ENCODE measurements at places on chromosomes 6 and 20.

DNA sequence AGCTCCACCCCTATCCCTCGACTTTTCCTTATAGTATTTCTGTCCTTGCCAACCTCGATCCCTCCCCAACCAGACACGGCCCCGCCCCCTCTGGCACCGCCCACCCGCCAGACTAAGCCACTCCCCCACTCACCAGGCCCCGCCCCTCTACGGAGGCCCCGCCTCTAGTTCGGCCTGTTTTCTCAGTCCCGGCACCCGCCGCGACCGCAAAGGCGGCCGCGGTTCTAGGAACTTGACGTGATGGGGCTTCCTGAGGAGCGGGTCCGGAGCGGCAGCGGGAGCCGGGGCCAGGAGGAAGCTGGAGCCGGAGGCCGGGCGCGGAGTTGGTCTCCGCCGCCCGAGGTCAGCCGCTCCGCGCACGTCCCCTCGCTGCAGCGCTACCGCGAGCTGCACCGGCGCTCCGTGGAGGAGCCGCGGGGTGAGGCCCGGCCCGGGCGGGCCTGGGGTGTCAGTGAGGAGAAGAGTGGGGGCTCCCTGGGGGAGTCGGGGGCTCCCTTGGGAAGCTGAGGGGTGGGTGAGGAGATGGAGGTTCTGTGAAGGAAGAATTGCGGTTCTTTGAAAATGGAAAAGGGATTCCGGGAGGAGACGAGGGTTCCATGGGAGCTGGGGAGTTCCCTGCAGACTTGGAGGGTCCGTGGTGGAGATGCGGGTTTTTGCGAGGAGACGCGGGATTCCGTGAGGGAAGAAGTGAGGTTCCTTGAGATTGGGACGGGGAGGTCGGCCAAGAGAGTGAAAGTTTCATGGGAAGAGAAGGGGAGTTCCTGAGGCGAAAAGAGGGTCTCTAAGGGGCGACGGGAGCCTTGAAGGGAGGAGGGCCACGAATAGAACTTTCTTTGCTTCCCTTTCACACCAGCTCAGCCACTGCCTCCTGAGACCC is at the start of gene ACSS2:
TSS of gene ACSS2 (plus strand) at position 207 of the 877 bp plus-strand sequence. CDS start at position 241, 34 bp downstream.
- DNase-seq = peak; percentile 47

GRCh38 chr6:156928126-156928525 is 150.9 kb downstream of the ARID1B start:
- no peak for DNase-seq

DNA sequence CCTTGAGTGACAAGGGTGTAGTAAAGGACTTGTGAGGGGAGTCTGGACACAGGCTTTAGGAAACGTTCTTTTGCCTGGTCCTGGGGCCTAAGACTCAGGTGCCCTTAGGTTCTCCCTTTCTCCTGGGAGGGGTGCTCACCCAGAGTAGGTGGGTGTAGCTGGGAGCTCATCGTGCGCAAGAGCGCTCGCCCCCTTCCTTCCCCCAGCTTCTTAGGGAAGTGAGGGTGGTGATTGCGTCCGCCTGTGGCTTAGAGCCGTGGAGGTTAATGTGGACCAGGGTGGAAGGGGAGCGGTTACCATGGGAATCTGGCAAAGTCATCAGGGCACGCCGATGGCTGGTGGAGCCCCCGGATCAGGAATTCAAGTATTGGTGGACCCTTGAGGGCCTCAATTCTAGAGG is 3.3 kb upstream of the AARS2 start:
- no peak for DNase-seq

DNA sequence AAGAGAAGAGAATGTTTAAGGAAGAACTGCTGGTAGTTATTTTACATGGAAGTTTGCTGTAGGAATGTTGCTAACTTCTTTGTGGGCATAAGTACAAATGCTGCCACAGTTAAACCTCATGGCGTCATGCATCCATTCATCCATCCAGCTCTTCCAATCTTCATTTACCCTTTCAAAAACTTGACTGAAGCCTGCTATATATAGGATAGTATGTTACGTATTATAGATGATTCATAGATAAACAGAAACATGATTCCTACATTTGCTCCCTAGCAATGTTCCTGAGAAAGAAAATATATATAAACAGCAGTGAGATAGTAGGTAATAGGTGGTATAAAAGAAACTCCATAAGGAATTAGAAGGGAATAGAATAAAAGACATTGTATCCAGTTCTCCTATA is 93.7 kb downstream of the NDUFAF5 start:
- DNase-seq = no peak

DNA sequence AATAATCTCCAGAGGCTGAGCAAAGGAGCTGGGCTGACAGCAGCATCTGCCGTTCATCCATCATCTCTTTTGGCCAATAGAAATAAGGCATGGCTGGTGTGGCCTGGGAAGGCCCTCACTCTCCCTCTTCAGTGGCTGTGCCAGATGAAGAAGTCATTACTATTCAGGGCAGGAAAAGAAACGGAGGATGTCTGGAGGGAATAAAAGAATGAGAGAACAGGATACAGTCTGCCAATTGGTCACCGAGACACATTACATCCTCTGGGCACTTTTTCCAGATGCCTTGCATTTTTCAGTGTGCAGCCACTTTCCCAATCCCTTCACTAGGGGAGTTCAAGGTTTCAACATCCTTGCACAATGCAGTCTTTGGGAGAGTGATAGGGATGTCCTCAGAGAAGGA is 32.2 kb upstream of the VGLL2 start:
- DNase-seq = peak; percentile 7

DNA sequence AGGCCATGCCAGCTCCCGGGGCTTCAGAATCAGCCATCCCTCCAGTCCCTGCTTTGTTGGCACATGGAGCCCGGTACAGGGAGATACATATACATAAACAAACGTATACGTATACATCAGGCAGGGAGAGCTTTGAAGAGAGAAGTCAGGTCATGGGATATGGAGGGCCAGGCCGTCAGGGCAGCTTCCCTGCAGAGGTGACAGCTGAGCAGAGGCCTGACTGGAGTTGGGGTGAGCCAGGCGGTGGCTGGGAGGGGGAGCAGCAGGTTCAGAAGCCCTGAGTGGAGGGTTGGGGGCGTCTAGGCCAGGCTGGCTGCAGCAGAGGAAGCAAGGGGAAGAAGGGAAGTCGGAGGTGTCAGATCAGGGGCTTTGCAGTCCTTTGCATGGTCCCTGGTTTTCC is 61.7 kb downstream of the STK35 start:
- DNase-seq = no peak

GRCh38 chr6:125507987-125508655 is 206.4 kb upstream of the HDDC2 start:
- no peak for DNase-seq

DNA sequence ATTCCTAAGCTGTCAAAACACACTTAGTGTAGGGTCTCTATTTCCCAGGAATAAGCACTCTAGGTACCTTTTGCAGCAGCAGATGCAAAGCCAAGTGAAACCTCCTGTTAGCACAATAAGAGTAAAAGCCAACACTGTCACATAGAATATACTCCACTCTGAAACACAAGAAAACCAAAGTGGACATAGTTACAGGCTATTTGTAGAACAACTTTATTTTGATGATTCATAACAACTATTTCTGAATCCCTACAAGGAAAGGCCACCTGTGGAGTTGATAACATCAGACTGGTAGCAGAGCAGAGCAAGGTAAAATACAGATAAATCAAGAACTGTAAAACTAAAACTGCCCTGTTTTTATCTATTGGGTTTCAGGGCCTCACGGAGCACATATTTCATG is 59.7 kb downstream of the ALDH5A1 start:
- no peak for DNase-seq

DNA sequence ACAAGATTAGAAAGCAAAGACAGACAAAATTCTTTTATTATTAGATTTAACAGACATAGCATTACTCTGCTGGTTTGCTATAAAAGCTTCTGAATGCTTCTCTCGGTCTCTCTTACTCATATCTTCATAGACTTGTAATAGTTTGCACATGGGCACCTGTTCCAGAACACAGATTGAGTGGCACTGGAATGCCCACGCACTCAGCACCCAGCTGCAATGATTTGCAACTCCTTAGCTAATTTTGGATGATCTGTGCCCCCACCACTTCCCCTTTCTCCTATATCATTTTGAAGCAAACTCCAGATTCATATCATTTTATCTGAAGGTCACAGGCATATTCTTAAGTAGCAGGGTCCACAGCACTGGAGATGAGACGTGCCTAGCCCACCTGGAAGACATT is 148.8 kb downstream of the CFAP61 start:
- DNase-seq = no peak

DNA sequence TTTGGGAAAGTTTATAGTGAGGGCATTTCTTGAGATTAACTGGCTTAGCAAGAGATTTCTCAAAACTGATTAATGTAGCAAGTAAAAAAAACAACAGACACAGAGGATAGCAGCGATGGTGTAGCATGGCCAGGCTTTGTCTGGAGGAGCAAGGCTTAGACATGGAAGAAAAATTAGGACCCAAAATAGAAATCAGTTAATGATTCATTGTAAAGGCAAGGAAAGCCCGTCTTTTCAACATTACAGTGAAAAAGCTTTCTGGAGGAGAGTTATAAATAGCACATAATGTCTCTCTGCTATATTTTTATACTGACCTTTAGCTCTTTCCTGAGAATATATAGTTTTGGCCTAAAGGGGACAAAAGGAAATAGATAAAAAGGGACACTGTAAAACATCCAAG is 45.1 kb downstream of the FNDC1 start:
- no peak for DNase-seq

DNA sequence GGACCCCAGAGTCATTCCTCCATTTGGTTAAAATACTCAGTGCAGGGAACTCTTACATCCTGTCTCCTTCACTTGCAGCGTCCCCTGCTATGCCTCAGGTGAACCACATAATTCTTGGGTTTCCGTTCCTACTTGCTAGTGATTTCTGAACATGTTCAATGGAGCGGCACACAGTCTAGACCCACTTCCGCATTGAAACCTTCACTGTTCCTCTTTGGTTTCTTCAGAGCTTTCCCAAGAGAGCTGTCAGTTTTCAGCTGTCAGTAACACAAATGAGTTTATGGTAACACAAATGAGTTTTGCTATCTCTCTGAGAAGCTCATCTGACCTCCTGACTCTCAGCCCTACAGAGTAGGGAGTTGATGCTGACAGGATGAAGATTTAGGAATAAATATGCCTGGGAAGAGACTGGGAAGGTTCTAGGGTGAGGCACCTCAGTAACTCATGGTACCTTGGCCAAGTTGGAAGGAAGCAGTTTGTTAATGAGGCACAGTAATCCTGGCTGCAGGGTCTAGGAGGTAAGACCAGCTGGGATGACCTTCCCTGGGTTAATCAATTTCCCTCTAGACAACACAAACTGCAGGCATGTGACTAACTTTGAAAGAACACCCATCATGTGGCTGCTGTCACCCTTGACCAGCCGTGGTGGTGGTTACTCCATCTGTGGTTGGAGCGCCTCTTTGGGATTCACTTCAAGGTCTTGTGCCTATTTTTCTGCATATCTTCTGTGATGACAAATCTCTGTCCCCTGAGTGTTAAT is 5.4 kb downstream of the SYS1 start:
- DNase-seq = no peak

GRCh38 chr20:2658414-2659354 is 5.3 kb downstream of the IDH3B start:
- DNase-seq = peak; percentile 44

DNA sequence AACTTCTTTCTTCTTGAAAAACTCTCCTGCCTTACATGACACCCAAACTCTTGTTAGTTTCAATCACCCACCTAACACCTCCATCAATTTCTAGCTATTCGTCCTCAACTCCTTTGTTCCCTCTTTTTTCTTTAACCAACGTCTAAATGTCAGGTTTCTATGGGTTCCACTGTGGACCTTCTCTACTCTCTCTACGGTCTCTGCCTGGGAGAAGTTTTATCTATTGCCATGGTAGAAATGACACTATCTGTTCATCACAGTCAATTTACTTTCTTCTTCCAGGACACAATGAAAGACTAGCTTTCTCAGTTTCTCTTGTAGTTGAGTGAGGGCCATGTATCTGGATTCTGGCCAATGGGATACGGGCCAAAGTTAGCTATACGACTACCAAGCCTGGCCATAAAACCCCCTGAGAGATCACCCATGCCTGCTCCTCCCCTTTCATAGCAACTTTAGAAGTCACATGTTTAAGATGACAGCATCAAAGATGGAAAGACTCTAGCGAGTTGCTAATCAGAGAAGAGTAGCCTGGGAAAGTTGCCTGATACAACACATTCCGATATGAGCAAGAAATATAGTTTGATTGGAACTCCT is 17.9 kb downstream of the RNGTT start:
- no peak for DNase-seq

- DNase-seq = no peak
These were observed 22.2 kb downstream of the HIVEP1 start for GRCh38 chr6:12034349-12034748.

GRCh38 chr6:170279977-170280688 is 10.7 kb downstream of the DLL1 start:
- peak; percentile 26 for DNase-seq

- DNase-seq = peak; percentile 98
These were observed 8.7 kb upstream of the AP5S1 start for GRCh38 chr20:3811467-3812258.

- no peak for DNase-seq
These were observed 50.6 kb downstream of the CCDC170 start for GRCh38 chr6:151544453-151544852.
